Head of caudate nucleus (tissue), 42 donors: ENCODE measurements at places on chromosomes 4 and X.

- DNase-seq, result no peak
Observed at GRCh38 chr4:15765910-15766697, 12.0 kb upstream of the CD38 start.

GRCh38 chr4:94332983-94333590 is 9.5 kb downstream of the HPGDS start:
- no peak for DNase-seq

- no peak for DNase-seq
Observed at GRCh38 chrX:44063606-44064005, 90.4 kb upstream of the NDP start.

- no peak for DNase-seq
Observed at GRCh38 chr4:154364066-154364845, 127.3 kb downstream of the DCHS2 start.

DNA sequence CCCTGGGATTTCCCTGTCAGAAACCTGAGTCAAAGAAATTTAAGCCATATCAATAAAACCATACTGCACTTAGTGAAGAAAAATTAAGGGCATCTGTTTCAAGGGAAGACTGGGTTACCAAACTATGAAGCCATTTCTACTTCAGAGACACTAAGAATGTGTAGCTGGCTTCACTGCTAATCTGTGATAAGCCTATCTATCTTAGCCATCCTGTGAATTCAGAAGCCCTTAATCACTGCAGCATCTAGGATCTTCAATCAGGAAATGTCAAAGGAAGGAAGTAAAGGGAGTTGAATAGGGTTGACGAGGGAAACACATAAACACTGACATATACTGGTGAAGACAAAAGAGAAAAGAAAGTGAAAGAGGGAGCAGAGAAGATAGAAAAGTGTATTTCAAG is 777.6 kb upstream of the DIAPH2 start:
- no peak for DNase-seq

DNA sequence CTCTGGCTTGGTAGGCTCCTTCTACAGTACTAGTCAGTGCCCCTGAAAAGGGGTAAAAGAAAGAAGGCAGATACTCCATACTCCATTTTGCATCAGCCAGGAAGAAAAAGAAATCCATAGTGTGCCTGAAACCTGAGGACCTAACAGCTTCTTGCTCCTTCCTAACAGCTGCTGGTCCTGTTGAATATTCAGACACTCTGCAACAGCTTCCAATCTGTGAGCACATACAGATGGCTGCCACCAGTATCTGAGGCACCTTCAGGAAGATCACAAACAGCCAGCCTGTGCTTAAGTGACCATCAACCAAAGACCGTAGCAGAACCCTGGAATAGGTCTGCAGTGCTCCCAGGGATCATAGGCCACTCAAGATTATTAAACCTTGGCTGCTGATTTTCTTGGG is 4.3 kb downstream of the GIMD1 start:
- no peak for DNase-seq

- no peak for DNase-seq
Observed at GRCh38 chr4:169557061-169557636, 55.2 kb downstream of the NEK1 start.

DNA sequence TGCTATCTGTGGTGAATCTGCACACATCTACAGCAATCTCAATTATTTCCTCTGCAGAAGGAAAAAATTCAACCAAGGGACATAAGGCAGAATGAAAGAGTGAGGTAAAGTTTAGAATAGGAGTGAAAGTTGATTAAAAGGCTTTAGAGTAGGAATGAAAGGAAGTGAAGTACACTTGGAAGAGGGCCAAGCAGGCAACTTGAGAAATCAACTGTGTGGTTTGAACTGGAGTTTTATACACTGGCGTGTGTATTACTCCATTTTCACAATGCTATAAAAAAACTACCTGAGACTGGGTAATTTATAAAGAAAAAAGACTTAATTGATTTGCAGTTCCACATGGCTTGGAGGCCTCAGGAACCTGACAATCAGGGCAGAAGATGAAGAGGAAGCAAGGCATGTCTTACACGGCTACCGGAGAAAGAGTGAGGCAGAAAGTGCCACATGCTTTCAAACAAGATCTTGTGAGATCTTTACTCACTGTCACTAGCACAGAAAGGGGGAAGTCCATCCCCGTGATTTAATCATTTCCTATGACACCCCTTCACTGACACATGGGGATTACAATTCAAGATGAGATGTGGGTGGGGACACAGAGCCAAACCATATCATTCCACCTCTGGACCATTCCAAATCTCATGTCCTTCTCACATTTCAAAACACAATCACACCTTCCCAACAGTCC is 234.8 kb downstream of the IL15 start:
- DNase-seq, result no peak

DNA sequence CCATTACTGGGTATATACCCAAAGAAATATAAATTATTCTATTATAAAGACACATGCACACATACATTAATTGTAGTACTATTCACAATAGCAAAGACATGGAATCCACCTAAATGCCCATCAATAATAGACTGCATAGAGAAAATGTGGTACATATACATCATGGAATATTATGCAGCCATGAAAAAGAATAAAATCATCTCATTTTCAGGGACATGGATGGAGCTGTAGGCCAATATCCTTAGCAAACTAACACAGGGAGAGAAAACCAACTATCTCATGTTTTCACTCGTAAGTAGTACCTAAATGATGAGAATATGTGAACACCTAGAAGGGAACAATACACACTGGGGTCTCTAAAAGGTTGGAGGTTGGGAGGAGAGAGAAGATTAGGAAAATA is 86.0 kb upstream of the GALNTL6 start:
- DNase-seq, result no peak

GRCh38 chr4:7464259-7464655 is 29.5 kb upstream of the PSAPL1 start:
- no peak for DNase-seq

DNA sequence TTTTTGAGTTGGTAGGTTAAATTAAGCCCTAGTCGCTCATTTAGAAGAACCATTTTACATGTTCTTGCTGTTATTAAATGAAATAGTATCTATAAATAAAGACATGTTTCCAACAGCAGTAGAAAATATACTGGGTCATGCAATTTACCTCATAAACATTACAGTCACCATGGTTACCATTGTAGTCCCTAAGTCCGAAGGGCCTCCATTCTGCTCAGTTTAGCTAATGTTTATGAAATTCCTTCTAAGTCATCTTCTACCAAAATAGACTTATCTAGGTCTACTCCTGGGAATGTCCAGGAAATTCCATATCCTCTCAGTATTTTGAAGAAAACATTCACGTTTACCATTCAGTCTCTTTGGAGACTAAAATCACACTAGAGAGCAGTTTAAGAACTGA is 292.5 kb upstream of the DCAF8L1 start:
- DNase-seq, result no peak

GRCh38 chrX:45852884-45853283 is 652.2 kb upstream of the DIPK2B start:
- no peak for DNase-seq

DNA sequence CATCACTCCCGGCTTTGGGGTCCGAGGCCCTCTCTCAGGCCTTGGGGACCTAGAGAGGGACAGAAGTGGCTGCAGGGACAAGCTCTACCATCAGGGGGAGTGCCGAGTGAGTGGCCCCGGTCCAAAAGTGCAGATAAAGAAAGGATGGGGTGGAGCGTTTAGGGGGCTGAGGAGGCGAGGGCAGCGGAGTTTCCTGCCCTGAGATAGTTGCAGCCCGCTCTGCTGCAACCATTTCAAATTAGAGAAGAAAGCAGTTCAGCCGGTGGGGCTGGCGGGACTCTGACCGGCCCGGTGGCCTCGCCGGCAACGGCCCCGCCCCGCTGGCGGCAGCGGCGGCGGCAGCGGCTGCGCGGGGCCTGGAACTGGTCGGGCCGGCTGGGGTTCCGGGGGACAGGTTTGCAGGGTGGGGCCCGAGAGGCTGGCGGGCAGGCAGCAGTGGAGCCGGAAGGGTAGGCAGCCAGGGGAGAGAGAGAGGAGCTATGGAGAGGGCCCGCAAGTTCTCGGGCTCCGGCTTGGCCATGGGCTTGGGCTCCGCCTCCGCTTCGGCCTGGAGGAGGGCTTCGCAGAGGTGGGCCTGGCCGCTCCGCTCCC is 7.6 kb downstream of the DLG3 start:
- DNase-seq, result peak; percentile 51

- DNase-seq, result no peak
Observed at GRCh38 chrX:98795636-98796035, 1614.4 kb downstream of the PCDH19 start.

- no peak for DNase-seq
Observed at GRCh38 chr4:111595456-111595855, 549.8 kb upstream of the FAM241A start.

- no peak for DNase-seq
Observed at GRCh38 chr4:146522869-146523205, 1.1 kb upstream of the SLC10A7 start.

GRCh38 chr4:73440653-73441052 is 4.6 kb downstream of the AFP start:
- DNase-seq, result no peak

- DNase-seq, result peak; percentile 50
Observed at GRCh38 chr4:93791570-93792195, 36.9 kb upstream of the ATOH1 start.

- DNase-seq, result no peak
Observed at GRCh38 chr4:32858361-32858760, 2138.2 kb downstream of the PCDH7 start.

DNA sequence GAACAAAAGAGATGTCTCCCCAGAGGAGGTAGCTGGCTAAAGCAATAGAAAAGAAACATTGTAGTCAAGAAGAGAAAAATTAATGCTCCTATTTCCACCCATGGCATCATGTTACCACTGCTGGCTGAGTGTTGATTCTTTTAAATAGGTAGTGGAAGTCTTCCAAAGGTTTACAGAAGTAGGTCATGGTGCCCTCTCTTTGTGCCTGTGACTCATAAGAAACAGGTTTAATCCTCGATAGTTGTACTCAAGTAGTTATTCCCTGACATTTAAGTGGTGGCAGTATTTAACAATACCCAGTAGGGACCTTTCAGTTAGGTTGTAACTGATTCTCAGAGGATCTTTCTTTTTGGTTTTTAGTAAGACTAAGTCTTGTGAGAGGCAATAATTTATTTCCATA is 247.8 kb downstream of the TEX13A start:
- DNase-seq, result no peak

- DNase-seq, result no peak
Observed at GRCh38 chr4:41746440-41747229, 1.9 kb downstream of the PHOX2B start.

GRCh38 chr4:184193556-184194525 is 23.8 kb downstream of the ENPP6 start:
- peak; percentile 46 for DNase-seq

DNA sequence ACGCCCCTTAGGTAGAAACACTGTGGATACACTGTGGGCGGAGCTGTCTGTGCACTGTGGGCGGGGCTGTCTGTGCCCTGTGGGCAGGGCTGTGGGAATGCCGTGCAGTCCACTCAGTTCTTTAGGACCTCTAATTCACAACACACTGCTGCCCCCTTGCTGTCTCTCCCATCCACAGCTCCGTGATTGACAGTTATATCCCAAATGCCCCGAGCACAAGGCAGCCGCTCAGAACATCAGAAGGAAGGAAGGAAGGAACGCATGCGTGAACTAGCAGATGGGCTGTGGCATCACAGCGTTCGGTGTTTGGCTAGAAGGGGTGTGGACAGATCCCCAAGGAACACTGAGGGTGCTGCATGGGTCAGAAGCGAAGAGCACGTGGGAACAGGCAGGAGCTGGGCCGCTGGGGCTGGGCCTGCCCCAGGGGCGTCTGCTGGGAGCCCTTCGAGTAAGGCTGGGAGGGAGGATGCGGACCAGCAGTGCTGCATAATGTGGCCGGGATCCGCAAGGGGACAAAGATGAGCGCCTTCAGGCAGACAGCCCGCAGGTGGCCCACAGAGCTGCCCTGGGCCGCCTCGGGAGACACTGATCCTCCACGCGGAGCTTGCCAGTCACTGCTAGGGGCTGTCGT is 29.8 kb downstream of the ACOX3 start:
- DNase-seq, result no peak

DNA sequence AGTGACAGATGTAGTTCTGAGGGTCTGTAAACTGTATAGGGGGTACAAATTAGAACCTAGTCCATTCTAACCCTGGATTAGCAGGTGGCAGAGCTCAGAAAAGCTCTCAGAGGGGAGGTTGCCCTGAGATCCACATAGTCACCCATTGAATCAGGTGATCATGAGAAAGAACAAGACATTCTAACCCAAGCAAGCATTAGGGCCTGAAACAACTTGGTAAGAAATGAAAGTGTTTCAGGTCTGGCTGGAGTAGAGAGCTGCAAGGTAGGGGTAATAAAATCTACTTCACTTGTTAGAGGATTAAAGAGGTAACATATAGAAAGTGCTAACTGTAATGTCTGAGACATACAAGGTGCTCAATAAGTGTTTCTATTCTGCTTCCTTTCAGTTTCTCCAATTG is 8.8 kb upstream of the BMP2K start:
- DNase-seq, result no peak

DNA sequence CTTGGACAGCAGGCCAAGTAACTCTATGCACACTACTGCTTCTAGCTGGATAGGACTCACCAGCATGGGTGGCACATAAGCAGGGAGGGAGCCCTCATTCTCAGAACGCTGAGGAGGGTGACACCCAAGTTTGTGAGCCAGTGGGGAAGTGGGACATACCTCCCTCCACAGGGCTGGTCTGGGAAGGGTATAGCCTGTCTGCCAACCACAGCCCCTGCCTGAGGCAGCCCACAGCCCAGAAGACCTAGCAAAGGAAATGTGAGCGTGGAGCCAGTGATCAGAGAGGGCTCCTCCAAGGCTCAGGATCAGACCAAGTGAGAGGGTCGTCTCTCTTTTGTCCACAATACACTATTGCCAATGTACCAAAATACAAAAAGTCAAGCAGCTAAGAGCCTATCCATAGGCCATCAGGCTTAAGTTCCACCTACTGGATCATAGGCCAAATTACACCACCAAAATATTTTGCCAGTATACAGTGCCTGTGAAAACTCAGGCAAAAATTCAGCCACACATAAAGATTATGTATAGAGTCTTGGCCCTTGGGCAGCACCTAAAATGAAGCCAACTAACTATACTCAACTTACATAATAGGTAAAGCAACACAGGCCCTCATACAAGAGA is 1203.1 kb downstream of the PCDH18 start:
- DNase-seq, result no peak

DNA sequence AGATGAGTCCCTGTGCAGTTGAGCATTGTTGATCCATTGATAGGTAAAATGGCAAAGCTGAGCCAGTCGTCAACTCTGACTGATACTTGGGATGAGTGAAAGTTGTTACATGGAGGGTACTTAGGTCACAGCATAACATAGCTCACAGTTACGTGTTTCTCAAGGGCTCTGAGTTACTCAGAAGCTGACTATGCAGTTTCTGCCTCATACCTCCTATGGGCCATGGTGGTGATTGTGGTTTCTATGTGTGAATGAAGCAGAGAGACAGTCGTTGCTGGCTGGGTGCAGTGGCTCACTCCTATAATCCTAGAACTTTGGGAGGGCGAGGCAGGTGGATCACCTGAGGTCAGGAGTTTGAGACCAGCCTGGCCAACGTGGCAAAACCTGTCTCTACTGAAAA is 30.8 kb downstream of the FRMPD3 start:
- DNase-seq, result no peak

GRCh38 chr4:80452768-80453167 is 117.2 kb downstream of the CFAP299 start:
- no peak for DNase-seq

- no peak for DNase-seq
Observed at GRCh38 chrX:133300591-133300990, 82.4 kb upstream of the TFDP3 start.
